Stimulated activated CD4-positive, alpha-beta T cell treated with anti-CD3 and anti-CD28 coated beads, TNF-alpha, amount 100 ng/mL, for 1 hour (primary cell): ENCODE measurements at places on chromosomes 6 and 20.

GRCh38 chr6:5082487-5083306 lies 2.4 kb upstream of the PPP1R3G start:
- DNase-seq = no peak

GRCh38 chr6:6397842-6398241 lies 77.4 kb upstream of the F13A1 start:
- DNase-seq = no peak

- DNase-seq = no peak
Measured at GRCh38 chr6:8195040-8195713, 92.8 kb upstream of the EEF1E1 start.

DNA sequence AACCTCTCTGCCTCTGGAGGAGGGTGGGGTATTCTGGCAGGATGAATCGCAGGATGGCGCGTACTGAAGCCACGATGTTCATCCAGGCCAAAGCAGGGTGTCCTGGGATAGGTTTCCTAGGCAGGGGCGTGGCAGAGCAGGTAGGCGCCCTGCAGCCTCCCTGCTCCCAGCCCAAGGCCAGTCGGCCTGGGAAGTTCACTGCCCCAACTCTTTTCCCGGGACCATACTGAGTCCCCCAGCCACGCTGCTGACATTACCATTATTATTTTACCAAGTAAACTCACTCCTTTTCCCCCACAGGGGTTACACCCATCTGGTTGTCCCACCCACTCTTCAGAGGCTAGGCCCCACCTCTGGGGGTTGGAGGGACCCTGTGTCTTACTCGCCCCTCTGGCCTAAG lies 21.8 kb downstream of the SDCBP2 start:
- no peak for DNase-seq

DNA sequence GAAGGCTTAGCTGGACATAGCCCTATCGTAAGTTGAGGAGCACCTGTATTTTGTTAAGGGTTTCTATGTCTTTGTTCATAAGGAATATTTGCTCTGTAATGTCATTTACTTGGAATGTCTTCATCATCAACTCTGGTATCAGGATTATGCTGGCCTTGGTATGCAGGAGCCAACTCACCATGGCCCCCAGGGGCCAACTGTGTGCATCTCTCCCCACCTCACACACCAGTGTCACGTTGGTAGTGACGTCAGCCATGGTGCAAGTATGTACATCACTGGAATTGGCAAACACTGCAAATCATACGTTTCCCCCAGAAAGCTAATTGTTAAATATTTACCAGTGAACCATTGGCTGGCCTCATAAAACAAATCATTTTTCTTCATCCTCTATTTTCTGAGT lies 70.8 kb downstream of the YTHDF1 start:
- DNase-seq = no peak

DNA sequence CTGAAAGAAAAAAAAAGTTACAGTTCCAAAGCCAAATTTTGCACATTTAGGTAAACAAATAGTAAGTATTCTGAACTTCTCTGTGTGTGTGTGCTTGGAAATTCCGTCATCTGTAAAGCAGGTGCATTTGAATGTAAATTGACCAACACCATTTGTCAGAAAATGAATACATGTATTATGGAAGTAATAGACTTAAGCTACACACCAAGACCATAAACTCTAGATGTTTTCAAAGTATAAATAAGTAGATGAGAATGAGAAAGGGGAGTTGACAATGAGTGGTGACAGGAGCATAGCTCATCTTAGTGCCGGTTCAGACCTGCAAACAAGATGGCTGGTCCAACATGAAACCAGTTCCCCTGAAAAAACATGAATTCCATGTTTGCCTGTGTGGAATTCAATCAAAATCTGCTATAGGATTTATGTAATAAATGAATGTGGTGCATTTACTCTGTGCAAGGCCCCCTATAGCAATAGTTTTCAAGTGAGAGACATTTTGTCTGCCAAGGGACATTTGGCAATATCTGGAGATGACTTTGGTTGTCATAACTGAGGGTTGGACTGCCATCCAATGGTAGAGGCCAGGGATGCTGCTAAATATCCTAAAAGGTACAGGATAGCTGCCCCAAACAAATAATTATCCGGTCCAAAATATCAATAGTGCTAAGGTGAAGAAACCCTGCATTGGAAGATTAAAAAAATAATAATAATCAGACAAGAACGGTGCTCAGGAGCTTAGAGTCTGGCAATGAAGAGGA lies 11.0 kb upstream of the FILIP1 start:
- no peak for DNase-seq

- DNase-seq = no peak
Measured at GRCh38 chr6:117919775-117920729, 13.0 kb downstream of the SLC35F1 start.

GRCh38 chr20:3218307-3218988 lies 9.2 kb downstream of the ITPA start:
- DNase-seq = peak; percentile 55

DNA sequence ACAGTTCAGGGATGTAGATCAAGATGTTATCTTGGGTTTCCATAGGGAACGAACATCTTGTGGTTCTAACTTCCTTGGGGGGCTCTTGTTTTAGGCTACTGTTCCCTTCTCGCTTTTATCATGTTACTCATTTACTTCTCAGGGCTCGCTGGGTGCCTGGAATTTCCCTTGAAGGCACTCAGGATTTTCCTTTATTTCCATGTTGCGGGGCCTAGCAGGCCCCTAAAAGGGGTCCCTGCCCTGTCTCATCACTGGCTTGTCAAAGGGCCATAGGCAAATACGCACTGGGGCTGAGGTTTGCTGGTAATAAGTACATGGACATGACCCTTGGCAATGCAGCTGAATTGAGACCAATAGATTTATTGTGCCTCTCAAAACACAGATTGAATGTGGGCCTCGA lies 262.3 kb downstream of the CDH4 start:
- no peak for DNase-seq

DNA sequence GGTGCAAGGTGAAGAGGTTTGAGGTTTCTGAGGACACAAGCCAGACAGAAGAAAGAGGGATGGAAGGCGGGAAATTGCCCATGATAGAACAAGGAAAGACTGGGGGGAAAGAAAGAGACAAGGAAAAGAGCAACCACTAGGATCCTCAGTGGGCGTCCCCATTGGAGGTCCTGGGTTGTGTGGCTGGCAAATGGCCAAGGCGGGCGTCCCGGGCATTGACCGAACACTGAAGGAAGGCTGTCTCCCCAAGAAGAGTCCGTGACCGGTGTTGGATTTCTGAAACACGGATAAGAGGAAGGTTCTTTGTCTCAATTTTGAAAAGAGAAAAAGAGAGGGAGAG lies 746.6 kb upstream of the ADGRB3 start:
- no peak for DNase-seq

DNA sequence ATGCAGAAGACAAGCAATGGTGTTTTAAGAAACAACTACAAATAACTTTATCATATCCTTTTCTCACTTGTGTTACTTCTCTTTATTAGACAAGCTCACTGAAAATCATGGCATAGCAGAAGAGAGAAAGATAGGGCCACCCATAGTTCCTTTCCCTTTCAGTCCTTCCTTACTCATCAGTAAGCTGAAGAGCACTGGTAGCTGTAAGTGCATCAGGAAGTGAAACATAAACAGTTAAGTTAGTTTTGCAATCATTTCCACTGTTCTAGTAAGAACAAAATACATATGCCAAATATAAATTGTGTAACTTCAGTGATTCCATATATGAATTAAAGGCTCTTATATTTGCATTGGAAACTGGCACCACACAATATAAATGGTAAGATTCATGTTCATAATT lies 220.1 kb downstream of the HACE1 start:
- no peak for DNase-seq

GRCh38 chr6:126797981-126798380 lies 320.5 kb upstream of the RSPO3 start:
- no peak for DNase-seq

GRCh38 chr6:147910281-147910680 lies 401.8 kb downstream of the SAMD5 start:
- no peak for DNase-seq

DNA sequence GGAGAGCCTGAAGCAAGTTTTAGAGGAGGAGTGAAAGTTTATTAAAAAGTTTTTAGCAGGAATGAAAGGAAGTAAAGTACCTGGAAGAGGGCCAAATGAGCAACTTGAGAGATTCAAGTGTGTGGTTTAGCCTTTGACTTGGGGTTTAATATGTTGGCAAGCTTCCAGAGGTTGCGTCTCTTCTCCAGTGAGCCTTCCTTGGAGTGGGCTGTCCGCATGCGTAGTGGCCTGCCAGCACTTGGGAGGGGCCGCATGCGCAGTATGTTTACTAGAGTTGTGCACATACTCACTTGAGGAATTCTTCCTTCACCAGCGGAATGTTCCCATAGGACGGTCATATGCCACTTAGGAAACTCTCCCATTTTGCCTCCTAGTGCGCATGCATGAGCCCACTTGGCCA lies 235.2 kb downstream of the ALDH8A1 start:
- no peak for DNase-seq

DNA sequence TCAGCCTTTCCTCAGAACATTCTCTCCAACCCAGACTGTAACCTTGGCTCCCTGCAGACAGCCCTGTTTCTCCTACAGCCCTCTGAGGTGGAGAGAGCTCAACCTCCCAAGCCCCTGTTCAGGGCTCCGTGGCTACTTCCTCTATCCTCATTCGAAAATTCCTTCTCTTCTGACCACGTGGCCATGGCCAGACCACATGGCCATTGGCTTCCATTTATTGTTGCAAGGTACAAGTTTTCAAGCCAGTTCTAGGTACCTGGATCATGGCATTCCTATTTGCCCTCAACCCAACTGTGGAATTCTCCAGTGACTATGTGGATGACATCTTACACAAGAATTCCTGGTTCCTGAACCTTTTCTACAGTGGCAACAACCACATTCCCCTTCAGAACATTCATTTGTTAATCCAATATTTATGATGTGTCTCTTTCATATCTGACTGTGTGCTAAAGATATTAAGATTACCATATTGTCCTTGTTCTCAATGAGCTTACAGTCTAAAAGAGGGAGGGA lies 161.9 kb downstream of the GMPR start:
- no peak for DNase-seq

- no peak for DNase-seq
Measured at GRCh38 chr6:136184738-136185137, 65.4 kb downstream of the MTFR2 start.

GRCh38 chr20:32583581-32584070 lies 1.5 kb downstream of the NOL4L start:
- no peak for DNase-seq

- DNase-seq = no peak
Measured at GRCh38 chr6:169702840-169703246, 917 bp downstream of the C6orf120 start.

GRCh38 chr6:107083047-107083768 lies 32.1 kb downstream of the BEND3 start:
- no peak for DNase-seq

DNA sequence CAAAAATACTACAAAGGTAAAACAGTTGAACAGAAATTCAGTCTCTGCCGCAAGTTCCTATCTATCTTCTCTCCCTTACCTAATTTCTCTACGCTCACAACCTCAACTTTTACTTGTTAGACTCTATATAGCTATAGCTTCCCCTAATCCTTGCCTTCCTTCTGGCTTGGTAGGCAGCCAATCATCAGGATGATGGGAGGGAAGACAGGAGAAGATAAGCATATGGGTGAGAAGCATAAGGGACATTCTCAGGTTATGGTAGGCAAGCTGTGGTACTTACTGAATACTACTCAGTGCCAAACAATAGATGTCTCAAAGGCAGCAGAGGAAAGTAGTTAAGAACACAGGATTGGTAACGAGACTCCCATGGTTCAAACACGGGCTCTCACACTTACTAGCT lies 7.8 kb downstream of the CCNC start:
- DNase-seq = no peak

DNA sequence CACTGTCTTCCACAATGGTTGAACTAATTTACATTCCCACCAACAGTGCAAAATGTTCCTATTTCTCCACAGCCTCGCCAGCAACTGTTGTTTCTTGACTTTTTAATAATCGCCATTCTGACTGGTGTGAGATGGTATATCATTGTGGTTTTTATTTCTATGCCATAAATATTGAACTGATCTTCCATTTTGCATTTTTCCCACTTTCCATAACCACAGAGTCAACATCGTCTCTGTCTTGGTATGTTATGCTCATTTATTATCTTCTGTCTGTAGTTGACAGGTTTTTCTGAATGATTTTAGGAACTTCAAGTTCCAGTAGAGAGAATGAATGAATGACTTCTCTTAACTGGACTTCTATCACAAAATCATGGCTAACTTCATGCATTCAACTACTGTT lies 259.8 kb downstream of the UST start:
- no peak for DNase-seq

DNA sequence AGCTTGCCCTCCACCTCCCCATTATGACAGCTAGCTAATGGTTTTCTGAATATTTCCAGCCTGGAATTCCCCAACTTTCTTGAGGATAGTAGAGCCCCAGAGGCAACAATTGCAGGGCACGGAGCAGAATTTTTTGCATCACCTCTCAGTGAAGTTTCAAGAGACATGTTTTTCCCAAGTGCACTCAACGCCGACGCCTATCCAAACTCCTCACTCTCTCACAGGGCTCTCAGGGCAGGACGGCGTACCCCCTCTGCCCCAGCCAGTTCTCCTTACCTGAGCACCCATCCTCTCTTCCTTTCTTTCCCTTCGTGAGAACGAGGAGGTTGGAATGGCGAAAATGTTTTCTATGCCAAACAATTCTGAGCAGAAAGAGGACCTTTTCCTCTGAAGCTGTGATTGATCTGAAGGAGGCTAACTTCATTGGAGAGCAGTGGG lies 83.1 kb upstream of the FOXQ1 start:
- no peak for DNase-seq

- DNase-seq = peak; percentile 85
Measured at GRCh38 chr20:30376767-30377658, 880.5 kb upstream of the DEFB115 start.

DNA sequence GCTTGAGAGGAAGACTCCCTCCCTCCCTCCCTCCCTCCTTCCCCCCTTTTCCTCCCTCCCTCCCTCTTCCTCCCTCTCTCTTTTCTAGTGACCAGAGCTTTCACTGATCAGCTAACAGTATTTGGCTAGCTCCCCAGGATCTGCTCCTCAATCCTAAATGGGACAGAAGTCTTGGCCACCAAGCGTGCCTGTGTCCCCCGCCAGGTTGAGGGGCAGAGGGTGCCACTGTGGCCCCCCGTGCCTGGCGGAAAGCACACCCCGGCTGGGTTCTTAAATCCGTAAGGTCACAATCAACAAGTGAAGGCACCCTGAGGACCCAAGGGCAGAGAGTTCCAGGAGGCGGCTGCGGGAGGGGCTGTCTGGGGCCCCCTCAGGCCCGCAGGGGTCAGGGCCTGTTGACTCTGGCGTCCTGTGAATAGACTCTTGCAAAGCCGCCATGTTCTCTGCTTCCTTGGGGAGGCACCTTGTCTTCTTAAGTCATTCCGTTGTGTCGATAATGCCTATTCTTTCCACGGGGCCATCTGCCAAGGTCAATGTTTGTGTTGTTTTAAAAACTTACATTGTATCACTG lies 38.9 kb upstream of the STX16 start:
- no peak for DNase-seq

GRCh38 chr6:142819603-142820337 lies 125.2 kb downstream of the HIVEP2 start:
- no peak for DNase-seq
